Mammary epithelial cell (primary cell): ENCODE measurements at places on chromosomes 5 and 9.

GRCh38 chr5:91244380-91245073 is 138.6 kb downstream of the ARRDC3 start:
- no peak for DNase-seq

DNA sequence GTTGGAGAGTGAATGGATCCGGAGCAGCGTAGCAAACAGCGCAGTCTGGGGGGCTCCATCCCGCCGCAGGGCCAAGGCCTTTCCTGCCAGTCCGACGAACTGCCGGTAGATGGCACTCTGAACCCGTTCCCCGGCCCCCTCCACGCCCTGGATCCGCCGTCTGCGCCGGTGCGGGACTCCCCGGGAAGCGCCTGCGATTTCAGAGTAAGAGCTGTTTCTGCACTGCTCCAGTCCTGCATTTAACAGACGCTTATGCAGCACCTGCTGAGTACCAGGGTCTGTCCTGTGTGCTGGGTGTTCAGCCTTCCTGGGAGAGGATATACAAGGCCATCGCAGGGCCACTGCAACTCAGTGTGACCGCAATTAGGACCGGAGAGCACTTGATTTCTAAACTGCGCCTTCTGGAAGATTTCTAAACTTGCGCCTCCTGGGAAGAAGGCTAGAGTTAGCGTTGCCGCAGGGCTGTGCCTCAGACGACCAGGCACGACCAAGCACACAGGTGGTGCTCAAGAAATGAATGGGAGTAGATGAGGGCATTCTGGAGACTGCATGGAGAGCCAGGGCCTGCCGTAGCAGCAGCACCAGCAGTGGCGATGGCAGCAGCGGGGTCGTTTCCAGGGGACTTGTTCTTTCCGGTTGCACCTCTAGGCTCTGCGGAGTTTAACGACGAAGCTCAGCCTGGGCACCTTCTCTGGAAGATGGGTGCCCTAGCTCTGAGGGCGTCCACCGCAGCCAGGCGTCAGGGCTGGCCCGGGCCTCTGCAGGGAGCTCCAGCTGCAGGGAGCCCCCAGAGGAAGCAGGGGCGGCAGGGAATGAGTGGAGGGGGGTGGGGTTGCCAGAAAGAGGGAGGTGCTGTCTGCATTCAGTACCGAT is 14.3 kb upstream of the TIFAB start:
- peak; percentile 42 for DNase-seq

DNA sequence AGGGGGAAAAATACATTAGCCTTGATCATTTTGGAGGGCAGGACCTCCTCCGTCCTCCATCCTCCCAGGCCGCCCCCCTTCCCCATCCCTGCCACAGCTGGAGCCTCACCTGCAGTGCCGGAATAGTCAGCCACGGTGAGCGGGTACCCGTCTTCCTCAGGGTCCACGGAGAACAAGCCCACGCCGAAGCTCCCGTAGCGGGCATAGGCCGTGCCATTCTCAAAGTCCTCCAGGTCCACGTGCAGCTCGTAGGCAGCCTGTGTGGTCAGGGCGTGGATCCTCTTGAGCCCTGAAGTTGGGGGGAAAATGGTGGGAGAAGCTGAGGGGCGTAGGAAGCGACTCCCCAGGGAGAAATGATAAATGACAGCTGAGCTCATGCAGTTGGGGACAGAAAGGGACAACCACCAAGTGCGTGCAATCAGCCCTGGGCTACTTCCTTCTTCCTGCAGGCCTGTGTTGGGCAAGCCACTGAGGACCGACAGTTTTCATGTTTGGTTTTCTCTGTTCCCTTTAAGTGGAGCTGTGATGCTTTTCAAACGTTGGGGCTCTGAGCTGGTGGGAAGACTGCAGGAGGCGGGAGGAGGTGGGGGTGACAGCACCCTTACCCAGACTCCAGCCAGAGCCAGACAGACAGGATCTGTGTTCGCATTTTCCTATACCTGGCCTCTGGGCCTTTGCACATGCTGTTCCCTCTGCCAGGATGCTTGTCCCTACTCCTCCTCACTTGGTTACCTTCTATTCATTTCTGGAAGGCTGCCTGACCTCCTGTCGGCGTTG is 8.7 kb upstream of the QRFP start:
- DNase-seq, result no peak

- DNase-seq, result no peak
These were observed 99.7 kb downstream of the NPR3 start for GRCh38 chr5:32810804-32811203.

- peak; percentile 91 for DNase-seq
These were observed 27.4 kb downstream of the BICD2 start for GRCh38 chr9:92737216-92737606.

DNA sequence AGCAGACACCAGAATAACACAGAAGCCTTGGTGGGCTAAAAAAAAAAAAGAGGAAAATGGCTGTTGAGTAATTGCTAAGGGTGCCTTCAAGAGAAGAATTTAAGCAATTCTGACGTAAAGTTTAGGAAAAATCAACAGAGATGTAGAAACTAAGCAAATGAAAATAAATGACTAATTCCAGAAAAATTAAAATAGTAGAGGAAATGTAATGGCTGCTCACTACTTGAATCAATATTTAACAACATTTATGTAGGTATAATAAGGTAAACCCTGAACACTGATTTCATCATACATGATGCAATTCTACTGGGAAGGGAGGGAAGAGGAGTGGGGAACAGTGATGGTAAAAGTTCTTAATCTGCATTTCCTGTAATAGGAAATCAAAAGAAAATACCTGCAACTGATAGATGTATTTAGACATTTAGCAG is 41.4 kb downstream of the PUM3 start:
- DNase-seq, result no peak

- no peak for DNase-seq
These were observed 46.4 kb downstream of the ERP44 start for GRCh38 chr9:100052375-100052774.

DNA sequence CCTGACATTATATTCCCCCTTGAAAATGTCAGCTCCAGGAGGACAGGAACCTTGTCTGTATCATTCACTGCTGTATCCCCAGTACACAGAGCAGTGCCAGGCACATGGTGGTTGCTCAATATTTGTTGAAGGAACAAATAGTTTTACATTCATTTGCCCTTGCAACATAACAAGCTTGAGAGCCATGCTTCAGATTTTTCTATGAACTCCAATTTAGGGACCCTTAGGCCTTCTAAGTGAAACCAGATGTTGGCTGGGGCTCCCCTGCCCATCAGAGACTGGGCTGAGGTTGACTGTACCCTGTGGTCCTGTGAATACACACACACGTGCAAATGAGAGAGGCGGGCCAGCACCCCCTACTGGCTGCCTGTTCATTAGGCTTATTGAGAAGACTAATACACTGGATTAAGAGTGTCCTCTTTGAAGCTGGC is 214.9 kb upstream of the WWC1 start:
- no peak for DNase-seq

GRCh38 chr5:41459557-41459956 is 50.8 kb downstream of the PLCXD3 start:
- no peak for DNase-seq

DNA sequence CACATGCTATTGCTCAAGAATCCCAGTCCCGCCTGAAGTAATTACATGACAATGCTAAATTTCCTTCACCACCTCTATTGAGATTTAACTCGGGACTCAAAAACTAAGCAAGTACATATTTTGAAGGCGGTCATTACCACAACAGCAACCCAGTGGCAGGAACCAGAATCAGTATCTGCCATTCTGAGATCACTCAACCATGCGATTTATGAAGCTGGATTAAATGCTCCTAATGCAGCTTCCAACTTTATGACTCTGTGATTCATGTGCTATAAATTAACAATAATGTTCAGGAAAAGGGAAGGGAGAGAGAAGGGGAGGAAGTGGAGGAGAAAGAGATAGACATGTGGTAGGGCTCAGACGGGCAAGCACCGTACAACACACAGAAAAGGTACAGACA is 194.7 kb downstream of the DNAH5 start:
- DNase-seq, result no peak

GRCh38 chr9:95504053-95504963 is 12.5 kb downstream of the PTCH1 start:
- peak; percentile 27 for DNase-seq

GRCh38 chr5:140631831-140632365 is 1.1 kb downstream of the CD14 start:
- DNase-seq, result no peak

- no peak for DNase-seq
These were observed 109.2 kb downstream of the BASP1 start for GRCh38 chr5:17326600-17327037.

DNA sequence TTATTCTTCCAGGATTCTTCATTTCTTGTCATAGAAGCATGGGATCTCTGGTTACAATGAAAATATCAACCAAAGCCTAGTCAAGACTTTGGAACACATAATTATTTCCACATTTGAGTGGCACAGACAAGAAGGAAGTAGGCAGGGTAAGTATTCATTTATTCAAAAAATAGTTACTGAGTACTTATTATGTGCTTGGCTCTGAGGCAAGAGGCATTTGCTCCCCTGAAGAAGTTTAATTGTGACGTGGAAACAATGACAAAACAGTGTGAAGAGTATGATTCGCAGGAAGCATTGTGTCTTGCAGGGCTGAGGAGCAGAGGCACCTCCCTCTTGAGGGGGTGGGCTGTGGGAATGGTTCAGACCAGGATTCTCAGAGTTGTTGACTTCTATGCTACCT is 45.0 kb upstream of the TNFSF15 start:
- DNase-seq, result no peak

GRCh38 chr9:82419696-82420486 is 431.3 kb downstream of the SPATA31D1 start:
- DNase-seq, result no peak

DNA sequence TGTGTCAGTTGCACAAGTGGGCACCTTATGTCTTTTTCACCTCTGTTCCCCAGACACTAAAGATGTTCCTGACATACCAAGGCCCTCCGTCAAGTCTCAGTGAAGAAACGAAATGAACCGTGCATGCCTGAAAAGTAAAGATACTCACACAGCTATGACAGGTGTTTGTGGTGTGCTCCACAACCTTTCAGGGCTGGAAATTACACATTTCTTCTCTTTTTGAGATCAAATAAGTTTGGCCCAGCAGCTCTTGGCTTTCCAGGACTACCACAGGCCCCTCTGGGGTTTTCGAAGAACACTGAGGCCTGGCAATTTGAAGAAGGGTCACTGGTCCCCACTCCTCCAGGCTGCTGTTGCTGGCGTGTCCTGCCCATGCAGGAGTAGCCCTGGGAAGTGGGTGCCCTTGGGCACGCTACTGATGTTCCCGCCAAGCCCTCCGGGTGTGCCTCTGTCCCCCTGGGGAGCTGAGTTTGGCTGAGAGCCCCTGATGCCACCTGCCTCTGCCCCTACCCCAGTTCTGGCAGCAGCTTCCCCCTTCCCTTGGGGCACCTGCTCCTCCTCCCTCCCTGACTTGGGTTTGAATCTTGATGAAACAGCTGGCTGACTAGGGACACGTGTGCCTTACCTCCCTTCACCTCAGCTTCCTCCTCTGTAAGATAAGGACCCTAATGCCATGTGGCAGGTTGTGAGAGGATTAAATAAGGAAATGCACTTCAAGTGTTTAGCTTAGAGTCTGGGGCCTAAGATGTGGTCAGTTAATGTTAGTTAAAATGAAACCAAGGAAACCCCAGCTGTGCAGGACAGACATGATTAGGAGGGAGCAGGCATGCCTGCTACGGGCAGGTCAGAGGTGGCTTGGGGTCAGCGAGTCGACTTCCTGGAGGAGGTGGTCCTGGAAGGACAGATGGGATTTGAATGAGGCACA is 49.1 kb upstream of the GADD45G start:
- DNase-seq, result no peak
